ENCODE measurements at places on chromosomes 3 and 15.

DNA sequence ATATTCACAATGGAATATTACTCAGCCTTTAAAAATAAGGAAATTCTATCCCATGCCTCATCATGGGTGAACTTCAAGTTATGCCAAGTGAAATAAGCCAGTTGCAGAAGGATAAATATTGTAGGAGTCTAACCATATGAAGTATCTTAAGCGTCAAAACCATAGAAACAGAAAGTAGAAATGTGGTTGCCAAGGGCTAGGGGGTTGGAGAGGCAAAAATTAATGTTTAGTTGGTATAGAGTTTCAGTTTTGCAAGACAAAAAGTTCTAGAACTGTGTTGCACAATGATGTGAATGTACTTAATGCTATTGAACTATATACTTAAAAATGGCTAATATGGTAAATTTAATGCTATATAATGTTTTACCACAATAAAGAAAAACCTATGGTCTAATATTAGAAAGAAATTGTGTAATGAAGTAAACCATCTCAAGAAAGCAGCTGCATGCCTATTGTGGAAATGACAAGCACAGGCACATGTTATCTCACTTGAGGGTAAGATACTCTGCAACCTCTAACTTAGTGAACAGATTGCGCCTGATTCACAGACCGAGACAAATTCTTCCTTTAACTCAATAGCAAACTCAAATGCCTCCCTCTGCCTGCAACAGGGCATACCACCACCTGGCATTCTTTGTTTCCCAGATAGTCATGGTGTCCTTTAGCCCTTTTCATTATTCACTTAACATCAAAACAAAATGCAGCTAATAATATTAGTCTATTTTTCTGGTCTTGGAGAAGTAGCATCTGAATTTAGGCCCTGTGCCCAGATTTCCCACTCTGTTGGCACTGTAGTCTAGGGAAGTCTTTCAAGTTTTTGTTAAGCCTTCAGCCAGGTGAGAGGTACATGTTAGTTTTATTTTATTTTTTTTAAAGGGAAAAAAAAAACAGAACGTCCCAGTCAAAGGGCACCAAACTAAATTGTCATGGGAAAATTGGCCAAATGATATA, 80.2 kb upstream of the ACP3 start:
- no peak for DNase-seq

DNA sequence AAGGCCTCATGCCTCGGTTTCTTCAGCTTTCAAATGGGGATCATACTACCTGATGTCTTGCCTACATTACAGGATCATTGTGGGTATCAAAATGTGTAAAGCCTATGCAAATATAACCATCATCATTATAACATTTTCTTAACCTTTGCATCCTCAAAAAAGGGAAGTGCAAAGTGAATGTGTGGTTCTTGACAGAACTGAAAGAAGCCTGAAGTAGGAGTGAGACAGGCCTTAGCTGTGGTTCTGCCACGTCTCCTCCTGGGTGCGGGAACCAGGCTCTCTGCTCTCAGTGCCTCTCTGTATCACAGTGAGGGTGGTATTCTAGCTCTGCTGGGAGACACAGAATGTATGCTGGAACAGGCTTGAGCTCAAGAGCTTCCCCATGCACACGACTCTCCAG, 316.9 kb upstream of the ICE2 start:
- DNase-seq, result peak; percentile 51

- peak; percentile 43 for DNase-seq
Observed at GRCh38 chr15:39685999-39686613, 96.5 kb downstream of the FSIP1 start.

- peak; percentile 64 for DNase-seq
Observed at GRCh38 chr15:80776420-80777045, 2.6 kb upstream of the CEMIP start.

- no peak for DNase-seq
Observed at GRCh38 chr15:99143655-99144610, 39.1 kb downstream of the SYNM start.

GRCh38 chr3:117671722-117672318, 962.2 kb downstream of the TUSC7 start:
- no peak for DNase-seq

- DNase-seq, result no peak
Observed at GRCh38 chr3:98801043-98801747, 38.1 kb downstream of the ST3GAL6 start.

- no peak for DNase-seq
Observed at GRCh38 chr3:67557848-67558355, 96.5 kb downstream of the SUCLG2 start.

- no peak for DNase-seq
Observed at GRCh38 chr3:127568586-127568985, 21.9 kb downstream of the TPRA1 start.

DNA sequence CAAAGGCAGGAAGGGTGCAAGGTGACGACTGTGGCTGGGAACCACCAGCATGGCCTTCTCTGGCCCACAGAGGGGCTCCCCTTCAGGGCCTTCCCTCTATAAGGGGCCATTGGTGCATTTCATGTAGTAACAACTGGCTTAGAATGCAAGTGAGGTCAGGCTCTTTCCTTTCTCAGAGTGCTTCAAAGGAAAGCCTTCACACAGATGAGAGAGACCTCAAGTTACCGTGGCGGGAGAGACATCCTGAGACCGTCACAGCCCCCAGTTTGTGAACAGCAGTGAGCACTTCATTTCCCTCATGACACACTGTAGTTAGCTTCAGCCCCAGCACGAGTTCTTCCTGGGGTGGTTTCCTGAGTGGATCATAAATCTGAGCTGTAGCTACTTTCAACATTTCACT, 96.6 kb upstream of the LIMD1 start:
- peak; percentile 56 for DNase-seq

DNA sequence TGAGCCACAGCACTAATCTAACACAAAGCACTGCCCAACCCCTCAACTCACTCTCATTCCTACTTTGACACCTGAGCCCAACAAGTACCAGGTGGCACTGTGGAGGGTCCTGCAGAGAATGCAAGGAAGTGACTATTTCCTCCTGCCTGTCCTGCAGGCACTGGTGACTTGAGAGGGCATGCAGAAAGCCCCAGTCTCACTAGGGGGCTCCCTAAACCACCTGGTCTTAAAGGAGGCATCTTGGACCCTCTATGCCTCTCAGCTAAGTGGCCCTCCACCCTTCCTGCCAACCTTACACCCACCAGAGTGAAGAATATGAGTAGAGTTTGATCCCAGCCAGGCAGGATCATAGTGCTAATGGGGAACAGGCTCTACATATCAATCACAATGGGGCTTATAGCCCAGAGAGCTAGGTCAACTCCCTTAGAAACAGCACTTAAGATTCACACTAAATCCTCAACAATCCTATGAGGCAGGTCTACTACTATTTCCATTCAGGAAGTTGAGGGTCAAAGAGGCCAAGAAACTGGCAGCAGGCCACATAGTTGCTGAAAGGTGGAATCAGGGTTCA, 15.2 kb downstream of the TRAIP start:
- DNase-seq, result peak; percentile 12

GRCh38 chr15:101089579-101090427, 162.0 kb downstream of the CHSY1 start:
- DNase-seq, result no peak

GRCh38 chr3:54578417-54578816, 349.4 kb downstream of the LRTM1 start:
- DNase-seq, result no peak

DNA sequence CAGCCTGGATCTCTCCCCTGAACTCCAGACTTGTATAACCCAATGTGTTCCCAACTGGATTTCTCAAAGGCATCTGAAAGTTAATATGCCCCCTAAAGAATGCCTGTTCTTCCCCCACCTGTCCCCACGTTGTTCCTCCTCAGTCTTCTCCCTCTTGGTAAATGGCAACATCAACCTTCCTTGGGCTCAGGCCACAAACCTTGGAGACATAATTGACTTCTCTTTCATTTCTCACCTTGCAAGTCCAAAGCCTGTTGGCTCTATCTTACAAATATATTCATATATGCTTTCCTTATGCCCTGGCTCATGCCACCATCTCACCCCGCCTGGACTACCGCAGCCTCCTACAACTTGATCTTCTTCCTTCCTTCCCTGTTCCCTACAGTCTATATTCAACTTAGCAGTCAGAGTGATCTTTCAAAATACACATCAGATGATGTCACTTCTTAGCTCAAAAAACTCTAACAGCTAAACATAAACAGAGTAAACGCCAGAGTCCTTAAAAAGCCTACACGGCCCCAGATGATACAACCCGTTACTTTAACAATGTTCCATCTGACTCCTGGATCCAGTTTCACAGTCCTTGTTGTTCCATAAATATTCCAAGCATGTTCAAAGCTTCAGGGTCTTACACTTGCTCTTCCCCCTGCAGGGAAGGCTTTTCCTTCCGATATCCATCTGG, 66.2 kb downstream of the ETV5 start:
- DNase-seq, result no peak

- DNase-seq, result no peak
Observed at GRCh38 chr3:130565224-130565623, 48.2 kb downstream of the COL6A6 start.

Data from CD4-positive, alpha-beta T cell treated with Interleukin-6 for 4 hours (primary cell).